ENCODE measurements at places on chromosomes 11 and 22.
A peak's percentile ranks its signal among the peaks of the same experiment; 100 is the strongest.

- no peak for DNase-seq
These were observed 1.7 kb downstream of the ZBED4 start for GRCh38 chr22:49855251-49855911.

- DNase-seq, result no peak
These were observed 35.2 kb upstream of the SCUBE2 start for GRCh38 chr11:9126636-9127035.

- no peak for DNase-seq
These were observed 6.3 kb downstream of the OR52K2 start for GRCh38 chr11:4455419-4455818.

DNA sequence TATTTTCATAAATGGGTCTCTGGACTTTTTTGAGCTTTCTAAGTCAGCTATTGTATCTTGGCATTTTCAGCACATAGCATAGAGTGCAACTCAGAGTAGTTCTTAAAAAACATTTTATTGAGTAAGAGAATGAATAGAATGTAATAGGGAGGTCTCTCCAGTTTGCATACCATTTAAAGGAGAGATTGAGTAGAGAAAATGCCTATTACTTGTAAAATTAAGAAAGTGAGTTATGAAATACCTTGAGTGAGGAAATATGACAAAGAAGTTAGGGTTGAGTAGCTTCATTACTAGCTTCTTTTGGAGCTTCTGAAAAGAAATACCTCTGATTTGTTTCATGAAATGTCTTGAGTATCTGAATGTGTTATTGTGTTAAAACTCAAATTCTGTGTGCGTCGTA is 140.0 kb downstream of the AASDHPPT start:
- DNase-seq, result no peak

DNA sequence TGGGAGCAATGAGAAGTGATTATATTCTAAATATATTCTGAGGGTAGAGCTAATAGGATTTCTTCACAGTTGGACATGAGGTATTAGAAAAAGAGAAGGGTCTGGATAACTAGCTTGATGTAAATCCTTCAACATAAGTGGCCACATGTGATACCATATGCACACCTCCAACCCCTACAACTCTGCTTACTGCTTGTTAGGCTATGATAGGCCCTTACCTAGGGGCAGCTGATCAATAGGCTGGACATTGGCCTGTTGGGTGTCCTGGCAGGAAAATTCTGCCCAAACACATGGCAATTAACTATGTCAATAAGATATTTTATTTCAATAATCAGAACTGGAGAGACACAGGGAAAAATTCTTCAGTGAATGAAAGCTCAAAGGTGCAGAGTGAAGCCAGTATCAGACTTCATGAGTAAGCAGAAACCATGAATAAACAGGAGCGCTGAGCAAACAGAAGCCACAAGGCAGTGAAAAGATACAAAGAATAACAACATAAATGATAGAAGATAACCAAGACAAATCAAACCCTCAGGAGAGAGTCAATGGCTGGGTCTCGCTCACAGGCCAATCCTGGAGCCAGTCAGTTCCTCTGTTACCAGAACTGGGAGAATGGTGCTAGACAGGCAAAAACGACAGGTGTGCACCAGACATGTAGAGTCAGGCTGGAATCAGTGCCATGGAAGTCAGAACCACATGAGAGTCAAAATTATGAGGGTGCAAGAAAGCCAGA is 46.3 kb upstream of the PSMA1 start:
- DNase-seq, result peak; percentile 16

DNA sequence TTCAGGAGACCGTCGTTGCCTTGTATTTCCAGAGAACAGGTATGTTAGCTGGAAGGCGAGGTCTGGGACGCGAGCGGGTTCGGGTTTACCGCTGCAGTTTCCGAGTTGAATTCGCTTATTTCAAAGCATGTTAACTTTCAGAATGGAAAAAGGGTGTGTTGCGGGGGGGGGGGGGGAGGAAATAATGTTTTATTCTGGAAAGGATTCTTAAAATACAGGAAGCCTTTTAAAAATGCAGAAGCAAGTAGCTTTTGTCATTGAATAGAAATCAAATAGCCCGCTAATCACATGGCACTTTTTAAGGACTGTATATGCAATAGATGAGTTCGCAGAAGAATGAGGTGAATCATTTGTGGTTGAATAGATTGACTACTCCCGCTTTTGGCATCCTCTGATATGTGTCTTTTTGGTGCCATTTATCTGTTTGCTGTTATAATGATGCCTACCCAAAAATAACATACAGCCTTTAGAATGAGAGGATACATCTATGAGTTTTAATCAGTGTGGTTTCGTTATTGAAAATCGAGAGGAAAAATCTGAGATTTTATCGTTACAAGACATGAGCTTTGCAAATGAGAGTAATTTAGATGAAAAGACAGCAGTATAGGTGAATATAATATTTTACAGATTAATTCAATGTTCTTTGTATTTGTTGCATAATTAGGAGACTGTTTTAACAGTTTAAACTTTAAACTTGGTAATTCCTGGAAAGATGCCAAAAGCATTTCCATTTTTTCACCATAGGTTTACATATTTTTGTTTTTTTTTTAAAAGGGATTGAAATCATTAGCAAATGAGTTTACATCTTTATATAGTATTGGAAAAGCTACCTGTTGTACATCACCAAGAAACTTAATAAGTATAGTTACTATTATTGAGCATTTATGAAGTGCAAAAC is 1.7 kb downstream of the PDE3B start:
- DNase-seq, result no peak

GRCh38 chr22:24209016-24209415 is 27.7 kb downstream of the SUSD2 start:
- no peak for DNase-seq

DNA sequence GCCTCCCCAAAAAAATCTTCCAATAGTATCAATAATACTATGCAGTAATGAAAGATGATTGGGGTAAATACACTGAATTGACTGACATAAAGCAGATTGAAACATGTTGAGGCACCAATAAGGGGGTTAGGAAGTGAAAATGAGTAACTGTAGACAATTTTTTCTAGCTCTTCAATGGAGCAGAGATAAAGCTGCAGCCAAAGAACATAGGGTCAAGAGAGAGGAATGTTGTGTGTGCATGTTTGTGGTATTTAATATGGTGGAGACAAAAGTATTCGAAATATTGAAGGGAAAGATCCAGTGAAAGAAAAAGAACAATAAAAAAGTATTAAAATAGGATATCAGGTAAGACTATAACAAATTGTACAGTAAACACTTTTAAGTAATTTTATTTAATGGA is 450.0 kb upstream of the CCDC179 start:
- no peak for DNase-seq

DNA sequence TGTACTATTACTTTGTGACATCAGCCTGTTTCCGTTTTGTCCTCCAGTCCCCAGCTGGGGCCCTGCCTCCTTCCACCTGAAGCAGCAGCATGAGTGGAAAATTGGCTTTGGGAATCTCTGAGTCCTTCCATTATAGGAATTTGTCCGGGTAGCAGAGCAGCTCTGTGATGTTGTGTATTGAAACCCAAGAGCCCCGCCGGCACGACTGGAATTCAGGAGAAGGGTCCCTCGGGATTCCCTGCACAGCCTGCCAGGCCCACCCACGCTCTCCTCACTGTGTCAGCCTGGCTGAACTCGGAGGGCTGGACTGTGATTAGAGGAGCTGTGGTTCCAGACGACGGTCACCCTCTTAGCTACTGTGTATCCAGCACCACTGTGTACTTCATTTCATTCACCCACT is 18.8 kb upstream of the TSPAN18 start:
- DNase-seq, result no peak

- no peak for DNase-seq
These were observed 14.0 kb downstream of the SGSM1 start for GRCh38 chr22:24819911-24820461.

DNA sequence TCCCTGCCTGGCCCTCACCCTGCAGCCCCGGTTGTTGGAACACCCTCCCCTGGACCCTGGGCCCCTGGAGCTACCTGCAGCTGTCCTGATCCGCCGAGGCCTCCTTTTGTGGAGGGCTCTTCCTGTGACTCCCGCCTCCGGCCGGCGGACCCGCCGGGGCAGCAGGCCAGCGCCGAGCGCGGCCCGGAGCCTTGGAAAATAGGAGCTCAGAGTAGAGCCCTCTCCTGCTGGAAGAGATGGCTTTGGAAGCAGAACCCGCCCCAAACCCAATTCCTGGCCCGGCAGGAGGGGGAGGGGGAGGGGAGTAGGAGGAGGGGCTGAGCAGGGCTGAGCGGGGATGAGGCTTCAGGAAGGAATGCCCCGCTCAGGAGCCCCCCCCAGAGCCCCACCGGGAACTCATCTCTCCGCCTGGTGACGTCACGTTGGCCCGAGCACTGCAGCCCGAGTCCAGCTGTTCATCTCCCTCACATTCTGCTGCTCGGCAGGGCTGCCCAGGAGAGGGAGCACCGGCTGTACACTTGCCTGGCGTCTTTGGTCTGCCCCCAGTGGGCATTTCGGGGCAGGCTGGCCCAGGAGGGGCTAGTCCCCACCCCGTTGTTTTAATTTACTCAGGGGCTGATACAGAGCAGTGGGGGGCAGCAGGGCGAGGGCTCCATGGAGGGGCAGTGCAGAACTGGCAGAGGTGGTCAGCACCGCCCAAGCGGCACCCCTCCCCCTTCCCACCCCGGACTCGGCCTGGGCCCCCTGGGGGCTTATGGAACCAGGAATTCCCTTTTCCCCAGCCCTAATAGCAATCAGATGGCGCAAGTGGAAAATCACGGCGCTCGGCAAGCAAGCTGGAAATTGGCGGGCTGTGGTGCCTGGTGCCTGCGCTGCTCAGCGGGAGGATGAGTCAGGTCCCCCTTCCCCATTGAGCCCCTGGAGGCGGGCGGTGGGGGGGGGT is at the start of gene MRGPRF:
TSS of gene MRGPRF (minus strand) at position 238 of the 943 bp plus-strand sequence. CDS start 3,345 bp downstream, outside the sequence.
- no peak for DNase-seq

GRCh38 chr11:2140411-2141400 is 1.5 kb upstream of the IGF2 start:
- DNase-seq, result no peak

GRCh38 chr22:39125622-39126021 is 26.9 kb downstream of the CBX7 start:
- no peak for DNase-seq

DNA sequence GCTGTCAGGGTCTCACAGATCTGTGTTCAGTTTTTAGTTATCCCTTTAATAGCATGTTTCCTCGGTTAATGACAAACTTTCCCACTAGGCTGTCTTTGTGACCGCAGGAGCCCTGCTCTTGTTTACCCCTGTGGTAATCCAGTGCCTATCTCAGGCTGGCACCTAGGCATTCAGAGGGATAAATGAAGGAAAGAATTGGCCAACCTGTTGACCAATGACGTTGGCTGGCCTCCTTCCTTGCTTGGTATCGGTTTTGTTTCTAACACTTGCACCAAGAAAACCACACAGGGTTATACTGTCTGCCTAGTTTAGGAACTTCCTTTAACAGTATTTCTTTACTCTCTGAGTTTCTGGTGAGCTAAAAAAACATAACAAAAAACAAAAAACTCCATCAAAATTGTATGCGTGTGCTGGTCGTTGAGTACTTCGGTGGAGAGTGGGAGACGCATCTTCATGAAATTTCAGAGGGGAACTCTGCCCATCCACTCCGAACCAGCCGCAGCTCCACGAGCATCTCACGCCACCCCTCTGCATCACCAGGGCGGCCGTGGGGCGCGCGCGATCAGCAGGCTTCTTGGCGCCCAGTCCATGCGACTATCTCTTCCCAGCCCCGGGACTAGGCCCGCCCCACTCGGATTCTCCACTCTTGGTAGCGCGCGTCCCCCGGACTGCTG is 563 bp upstream of the ENDOD1 start:
- no peak for DNase-seq

GRCh38 chr11:80107415-80107814 is 666.6 kb upstream of the TENM4 start:
- DNase-seq, result no peak
